ENCODE measurements at places on chromosomes 13 and 19. TPM values are rescaled to one million over a fixed set of nuclear protein-coding genes. Genes with fewer than 3 reads are reported as not detected.

The PTH2 gene
- total RNA-seq = not detected

The ZNF583 gene
- total RNA-seq = 3.9 TPM

The ASPDH gene
- total RNA-seq = not detected

The GJB6 gene
- 8.3 TPM for total RNA-seq

The KLK8 gene
- not detected for total RNA-seq

The SMAD9 gene
- not detected for total RNA-seq

The MEIS3 gene
- total RNA-seq = not detected

The ATP4A gene
- not detected for total RNA-seq

The TEAD2 gene
- total RNA-seq = not detected

The CLEC17A gene
- 1.2 TPM for total RNA-seq

The HIF3A gene
- total RNA-seq = not detected
